ENCODE measurements at places on chromosomes 13 and 19. TPM values are rescaled to one million over a fixed set of nuclear protein-coding genes. Genes with fewer than 3 reads are reported as not detected.
A peak's percentile ranks its signal among the peaks of the same experiment; 100 is the strongest.

DNA sequence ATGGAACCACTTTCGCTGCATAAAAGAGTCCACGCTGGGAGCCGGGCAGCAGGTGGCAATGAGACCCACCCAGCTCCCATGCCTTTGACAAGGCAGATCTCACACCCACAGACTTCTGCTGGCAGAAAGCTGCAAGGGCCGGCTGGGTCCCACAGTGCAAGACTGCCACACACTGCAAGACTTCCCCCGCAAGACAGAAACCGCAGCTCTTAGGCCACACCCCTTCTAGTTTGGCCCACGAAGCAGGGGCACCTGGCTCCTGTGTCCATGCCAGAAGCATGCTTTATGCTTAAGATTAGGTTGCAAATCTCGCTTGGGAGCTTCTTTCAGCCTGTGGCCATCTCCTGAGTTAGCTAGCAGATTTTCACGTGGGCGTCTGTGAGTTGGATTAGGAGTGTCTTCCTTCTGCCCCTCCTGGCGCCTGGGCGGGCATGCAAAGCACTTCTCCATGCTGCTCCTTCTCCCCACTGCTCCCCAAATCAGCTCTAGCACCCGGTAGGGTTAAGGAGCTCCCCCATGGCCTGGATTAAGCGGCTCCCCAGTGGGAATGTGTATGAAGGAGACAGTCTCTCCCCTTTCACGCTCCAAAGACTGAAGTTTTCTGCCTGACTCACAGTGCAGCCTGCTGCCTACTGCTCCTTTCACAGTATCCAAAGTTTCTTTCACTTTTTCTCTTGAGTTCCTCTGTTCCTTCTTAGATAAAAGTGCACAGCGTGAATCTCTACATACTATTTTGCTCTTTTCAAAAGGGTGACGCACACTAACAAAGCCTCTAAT, 17.7 kb downstream of the GPC6 start:
- peaks cover 8% of the 10 kb centered on the region for H3K36me3 ChIP-seq
- peak overlapping the region; percentile 90 for H3K27ac ChIP-seq
- H3K27me3 ChIP-seq, result no peaks in the 10 kb centered on the region
- peak overlapping the region; percentile 59 for H3K4me3 ChIP-seq
- H3K4me1 ChIP-seq, result peaks cover 49% of the 10 kb centered on the region

- no peaks in the 10 kb centered on the region for H3K27me3 ChIP-seq
- H3K4me1 ChIP-seq, result peaks cover 2% of the 10 kb centered on the region
- H3K27ac ChIP-seq, result no peak overlapping the region
- no peak overlapping the region for H3K4me3 ChIP-seq
- H3K36me3 ChIP-seq, result peaks cover 12% of the 10 kb centered on the region
These were observed 5.6 kb upstream of the SYDE1 start for GRCh38 chr19:15101479-15102082.

The SH2D3A gene
- 0.52 TPM for total RNA-seq

The KCNC3 gene
- 9.3 TPM for total RNA-seq

GRCh38 chr19:18768997-18769891, 21.9 kb downstream of the COMP start:
- peaks cover 5% of the 10 kb centered on the region for H3K4me1 ChIP-seq
- no peak overlapping the region for H3K27ac ChIP-seq
- H3K27me3 ChIP-seq, result no peaks in the 10 kb centered on the region
- H3K36me3 ChIP-seq, result no peaks in the 10 kb centered on the region
- DNase-seq, result no peak
- H3K4me3 ChIP-seq, result no peak overlapping the region

DNA sequence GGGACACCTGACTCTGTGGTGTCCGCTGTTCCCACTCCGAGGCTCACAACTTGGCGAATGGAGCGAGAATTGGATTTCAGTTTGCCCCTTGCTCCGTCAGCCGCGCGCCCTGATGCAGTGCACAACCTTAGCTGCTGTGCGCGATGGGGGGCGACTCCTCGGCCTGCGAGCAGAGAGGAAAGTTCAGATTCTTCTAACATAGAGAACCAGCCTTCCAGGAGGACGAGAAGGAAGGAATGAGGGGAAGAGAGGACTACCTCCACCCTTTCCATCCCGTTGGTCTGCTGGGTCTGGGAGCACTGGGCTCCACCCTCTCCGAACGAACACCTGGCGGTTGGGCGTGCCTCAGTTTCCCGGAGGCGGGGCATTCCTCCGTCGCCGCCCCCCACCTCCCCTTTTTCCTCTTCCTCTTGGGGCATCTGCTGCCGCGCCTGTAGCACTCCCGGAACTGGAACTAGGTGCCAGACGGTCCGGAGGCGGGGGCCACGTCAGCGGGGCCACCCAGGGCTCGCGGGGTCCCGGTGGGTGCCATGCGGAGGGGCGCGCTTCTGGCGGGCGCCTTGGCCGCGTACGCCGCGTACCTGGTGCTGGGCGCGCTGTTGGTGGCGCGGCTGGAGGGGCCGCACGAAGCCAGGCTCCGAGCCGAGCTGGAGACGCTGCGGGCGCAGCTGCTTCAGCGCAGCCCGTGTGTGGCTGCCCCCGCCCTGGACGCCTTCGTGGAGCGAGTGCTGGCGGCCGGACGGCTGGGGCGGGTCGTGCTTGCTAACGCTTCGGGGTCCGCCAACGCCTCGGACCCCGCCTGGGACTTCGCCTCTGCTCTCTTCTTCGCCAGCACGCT, at the start of gene KCNK6:
Gene KCNK6 (plus strand): TSS at position 425 of the 838 bp plus-strand sequence. CDS start 106 bp downstream, at position 531.
- H3K4me3 ChIP-seq, result peak within 1 kb of the TSS; percentile 86
- H3K27me3 ChIP-seq, result no peaks in the 10 kb centered on the region
- H3K27ac ChIP-seq, result peak within 1 kb of the TSS; percentile 69
- H3K36me3 ChIP-seq, result peaks cover 6% of the 10 kb centered on the region

The SGCG gene
- 12.8 TPM for total RNA-seq

GRCh38 chr13:58953638-58954037, 1210.1 kb downstream of the DIAPH3 start:
- H3K4me3 ChIP-seq, result no peak overlapping the region
- no peak overlapping the region for H3K27ac ChIP-seq
- peaks cover 5% of the 10 kb centered on the region for H3K4me1 ChIP-seq
- H3K36me3 ChIP-seq, result no peaks in the 10 kb centered on the region
- no peak for DNase-seq
- no peaks in the 10 kb centered on the region for H3K27me3 ChIP-seq

GRCh38 chr13:109548374-109548773, 238.0 kb downstream of the IRS2 start:
- H3K27ac ChIP-seq, result no peak overlapping the region
- H3K36me3 ChIP-seq, result no peaks in the 10 kb centered on the region
- H3K4me3 ChIP-seq, result no peak overlapping the region

DNA sequence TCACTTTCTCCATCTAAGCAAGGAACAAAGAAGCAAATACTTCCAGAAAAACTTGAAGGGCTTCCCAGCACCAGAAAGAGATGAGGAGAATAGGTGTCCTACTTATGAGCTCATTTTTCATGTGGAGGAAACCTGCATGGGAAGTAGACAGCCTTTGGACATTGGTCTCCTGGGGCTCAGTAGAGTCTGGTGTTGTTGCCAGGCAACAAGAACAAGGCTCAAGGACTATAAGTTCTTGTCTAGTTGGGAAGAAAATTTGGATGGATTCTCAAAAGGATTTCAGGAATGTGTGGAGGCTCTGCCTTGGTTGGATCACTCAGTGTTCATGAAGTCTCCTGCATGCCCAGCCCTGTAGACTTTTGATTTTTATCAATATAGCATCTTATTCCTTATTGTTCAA, 84.5 kb downstream of the MBNL2 start:
- H3K27ac ChIP-seq, result peak overlapping the region; percentile 85
- no peak for DNase-seq
- no peak overlapping the region for H3K4me3 ChIP-seq
- no peaks in the 10 kb centered on the region for H3K36me3 ChIP-seq
- H3K4me1 ChIP-seq, result peaks cover 53% of the 10 kb centered on the region
- no peaks in the 10 kb centered on the region for H3K27me3 ChIP-seq

The CEBPA gene
- total RNA-seq, result 1.7 TPM

DNA sequence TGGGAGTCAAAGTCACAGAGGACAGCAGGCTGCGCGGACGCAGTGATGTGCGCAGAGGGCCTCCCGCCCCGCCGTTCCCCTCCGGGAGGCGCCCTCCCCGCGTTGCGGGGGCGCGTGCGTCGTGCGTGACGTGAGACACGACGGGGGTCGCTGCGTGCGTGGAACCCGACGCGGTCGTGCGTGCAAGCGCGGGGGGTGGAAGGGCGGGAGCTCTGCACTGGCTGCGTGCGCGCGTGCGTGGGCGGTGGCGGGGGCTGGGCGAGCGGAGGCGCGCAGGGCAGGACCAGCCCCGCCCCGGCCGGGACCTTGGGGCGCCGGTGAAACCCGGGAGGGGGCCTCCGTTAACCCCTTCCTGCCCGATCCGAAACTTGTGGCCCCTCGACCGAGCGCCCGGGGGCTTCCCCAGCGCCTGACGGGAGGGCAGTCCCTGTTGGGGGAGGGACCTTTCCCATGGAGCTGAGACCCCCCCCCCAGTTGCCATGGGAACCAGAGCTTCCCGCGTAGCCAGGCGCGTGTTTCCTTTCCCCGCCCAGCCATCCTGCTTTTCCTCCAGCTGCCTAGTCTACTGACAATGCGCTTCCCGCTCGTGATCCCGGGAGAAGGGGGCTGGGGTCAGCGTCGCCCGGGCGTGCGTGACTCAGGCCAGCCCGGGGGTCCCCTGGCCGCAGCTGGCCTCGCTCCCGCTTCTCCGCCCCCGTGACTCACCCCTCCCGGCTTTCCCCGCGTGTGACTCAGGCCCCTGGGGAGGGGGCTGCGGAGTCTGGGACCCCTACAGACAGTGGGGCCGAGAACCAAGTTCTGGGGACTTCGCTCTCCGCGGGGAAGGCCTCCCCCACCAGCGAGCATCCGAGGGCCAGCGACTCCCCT, 7.3 kb upstream of the HOOK2 start:
- H3K27ac ChIP-seq, result peak overlapping the region; percentile 96
- H3K4me3 ChIP-seq, result peak overlapping the region; percentile 67
- DNase-seq, result no peak

DNA sequence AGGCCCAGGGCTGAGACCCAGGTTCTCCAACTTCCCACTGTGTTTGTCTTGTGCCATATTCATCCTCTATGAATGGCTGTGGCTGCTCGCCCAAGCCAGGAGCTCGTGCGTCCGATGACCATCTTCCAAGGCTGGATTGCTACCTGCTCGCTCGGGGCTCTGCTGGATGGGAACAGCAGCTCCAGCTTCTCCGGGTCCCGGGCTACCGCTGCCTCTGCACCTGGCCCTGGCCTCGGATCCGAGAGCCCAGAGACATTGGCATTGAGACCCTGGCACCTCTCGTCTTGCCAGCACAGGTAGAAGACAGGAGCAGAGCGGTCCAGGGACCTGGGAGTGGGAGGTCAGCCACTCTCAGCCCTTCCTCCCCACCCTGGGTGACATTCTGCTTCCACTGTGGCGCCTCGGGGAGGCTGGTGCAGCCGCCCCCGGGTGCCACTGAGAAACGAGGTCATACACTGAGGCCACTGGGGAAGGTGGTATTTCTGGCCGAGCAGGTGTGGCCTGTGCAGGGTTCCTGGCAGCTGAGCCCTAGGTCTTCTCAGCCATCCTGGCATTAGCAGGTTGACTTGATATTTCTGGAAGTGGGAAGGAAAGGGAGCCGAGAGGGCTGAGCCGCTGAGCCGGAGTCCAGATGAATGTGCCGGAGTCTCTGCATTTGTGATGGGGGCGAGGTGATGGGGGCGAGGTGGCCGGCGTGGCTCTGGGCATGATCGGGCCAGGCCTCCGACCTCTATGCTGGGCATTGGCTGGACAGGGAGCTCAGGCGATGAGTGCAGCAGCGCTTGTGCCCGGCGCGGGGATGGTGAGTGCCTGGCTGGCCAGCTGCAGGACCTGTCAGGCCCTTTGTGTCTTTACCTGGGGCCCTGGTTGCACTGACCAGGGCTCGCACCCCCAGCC, 18.6 kb downstream of the NDUFB7 start:
- no peak overlapping the region for H3K4me3 ChIP-seq
- no peaks in the 10 kb centered on the region for H3K36me3 ChIP-seq
- no peak for DNase-seq
- H3K4me1 ChIP-seq, result peaks cover 31% of the 10 kb centered on the region
- H3K27ac ChIP-seq, result no peak overlapping the region

The RCBTB1 gene
- 20.1 TPM for total RNA-seq

The FAM124A gene
- 2.4 TPM for total RNA-seq

DNA sequence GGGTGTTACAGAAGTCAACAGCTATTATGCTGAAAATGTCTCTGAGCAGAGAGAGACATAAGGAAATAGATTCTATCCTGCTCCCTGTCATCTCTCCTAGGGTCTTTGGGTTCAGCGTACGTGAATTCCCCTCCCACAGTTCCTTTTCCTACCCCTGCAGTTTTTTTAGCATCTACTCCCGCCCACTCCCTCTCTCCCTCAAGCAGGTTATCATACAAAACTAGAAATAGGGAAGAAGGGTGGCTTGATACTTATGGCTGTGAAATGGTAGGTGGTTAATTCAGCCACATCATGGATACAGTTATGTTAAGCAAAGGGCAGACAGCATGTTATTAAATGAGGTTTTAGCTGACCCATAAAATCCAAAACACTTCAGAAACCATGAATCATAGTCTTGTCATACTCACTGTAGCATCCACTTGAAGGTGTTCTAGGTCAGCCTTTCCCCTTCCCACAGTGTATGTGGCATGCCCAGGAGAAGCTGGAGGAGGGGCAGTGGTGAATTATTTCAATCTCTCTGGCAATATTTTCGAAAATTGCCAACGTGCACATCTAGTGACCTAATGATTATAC, 236.8 kb upstream of the SERP2 start:
- peaks cover 15% of the 10 kb centered on the region for H3K4me1 ChIP-seq
- H3K36me3 ChIP-seq, result no peaks in the 10 kb centered on the region
- H3K27me3 ChIP-seq, result no peaks in the 10 kb centered on the region
- no peak overlapping the region for H3K4me3 ChIP-seq

GRCh38 chr19:2627319-2627829, 75.1 kb downstream of the GNG7 start:
- peak overlapping the region; percentile 100 for H3K27ac ChIP-seq
- H3K36me3 ChIP-seq, result peaks cover 5% of the 10 kb centered on the region
- H3K4me1 ChIP-seq, result peaks cover 42% of the 10 kb centered on the region

GRCh38 chr13:72218966-72219365, 352.0 kb upstream of the DACH1 start:
- H3K27ac ChIP-seq, result no peak overlapping the region
- peaks cover 8% of the 10 kb centered on the region for H3K27me3 ChIP-seq
- H3K36me3 ChIP-seq, result peaks cover 3% of the 10 kb centered on the region
- DNase-seq, result no peak

GRCh38 chr19:1168572-1169410, 5.3 kb downstream of the SBNO2 start:
- no peak for DNase-seq
- H3K4me3 ChIP-seq, result no peak overlapping the region
- peak overlapping the region; percentile 10 for H3K27ac ChIP-seq
- peaks cover 32% of the 10 kb centered on the region for H3K4me1 ChIP-seq

The TMC4 gene
- total RNA-seq, result 3.2 TPM

GRCh38 chr19:38706792-38707511, 37.3 kb downstream of the CAPN12 start:
- peaks cover 54% of the 10 kb centered on the region for H3K36me3 ChIP-seq
- H3K27ac ChIP-seq, result peak overlapping the region; percentile 66
- H3K4me3 ChIP-seq, result no peak overlapping the region
- H3K4me1 ChIP-seq, result peaks cover 60% of the 10 kb centered on the region
- no peak for DNase-seq

- no peaks in the 10 kb centered on the region for H3K27me3 ChIP-seq
- no peak overlapping the region for H3K4me3 ChIP-seq
- no peak overlapping the region for H3K27ac ChIP-seq
These were observed 251.5 kb downstream of the DNAJC15 start for GRCh38 chr13:43274881-43275280.

GRCh38 chr19:40616941-40617340, 15.8 kb downstream of the LTBP4 start:
- H3K4me1 ChIP-seq, result peaks cover 18% of the 10 kb centered on the region
- H3K4me3 ChIP-seq, result no peak overlapping the region
- H3K27me3 ChIP-seq, result no peaks in the 10 kb centered on the region
- DNase-seq, result no peak
- peaks cover 14% of the 10 kb centered on the region for H3K36me3 ChIP-seq

GRCh38 chr19:35890113-35890650, 10.2 kb downstream of the NFKBID start:
- H3K27ac ChIP-seq, result no peak overlapping the region
- DNase-seq, result no peak
- H3K4me3 ChIP-seq, result no peak overlapping the region
- no peaks in the 10 kb centered on the region for H3K4me1 ChIP-seq
